ENCODE measurements at places on chromosomes 4 and X.

GRCh38 chr4:129344058-129344457 lies 248.1 kb downstream of the C4orf33 start:
- DNase-seq: peak; percentile 66

DNA sequence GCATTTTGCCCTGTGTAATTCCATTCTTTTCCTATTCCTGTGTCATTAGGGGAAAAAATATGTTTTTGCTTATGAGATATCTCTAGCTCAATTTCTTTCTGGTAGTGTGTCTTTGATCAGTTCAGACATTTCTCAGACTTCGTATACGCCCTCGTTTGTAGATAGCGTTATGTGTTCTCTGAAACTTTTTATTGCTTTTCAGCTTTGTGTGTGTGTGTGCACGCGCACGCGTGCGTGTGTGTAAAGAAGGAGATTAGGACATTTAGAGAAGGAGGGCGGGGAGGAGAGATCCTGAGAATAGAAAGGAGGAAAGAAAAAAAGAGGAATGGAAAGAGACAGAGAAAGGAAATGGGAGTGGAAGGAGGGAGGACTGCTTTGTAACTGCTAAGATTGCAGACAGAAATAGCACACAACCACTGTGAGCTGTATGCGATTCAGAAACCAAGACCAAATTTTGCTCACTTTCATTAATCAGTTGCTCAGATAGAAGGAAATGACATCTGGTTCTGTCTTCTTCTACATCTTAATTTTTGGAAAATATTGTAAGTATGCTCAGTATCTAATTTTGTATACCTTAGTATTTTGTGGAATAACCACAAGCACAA lies at the start of gene RXFP1:
Gene RXFP1 (plus strand): TSS at position 399 of the 605 bp plus-strand sequence. CDS start 95 bp downstream, at position 494.
- DNase-seq: peak; percentile 4

DNA sequence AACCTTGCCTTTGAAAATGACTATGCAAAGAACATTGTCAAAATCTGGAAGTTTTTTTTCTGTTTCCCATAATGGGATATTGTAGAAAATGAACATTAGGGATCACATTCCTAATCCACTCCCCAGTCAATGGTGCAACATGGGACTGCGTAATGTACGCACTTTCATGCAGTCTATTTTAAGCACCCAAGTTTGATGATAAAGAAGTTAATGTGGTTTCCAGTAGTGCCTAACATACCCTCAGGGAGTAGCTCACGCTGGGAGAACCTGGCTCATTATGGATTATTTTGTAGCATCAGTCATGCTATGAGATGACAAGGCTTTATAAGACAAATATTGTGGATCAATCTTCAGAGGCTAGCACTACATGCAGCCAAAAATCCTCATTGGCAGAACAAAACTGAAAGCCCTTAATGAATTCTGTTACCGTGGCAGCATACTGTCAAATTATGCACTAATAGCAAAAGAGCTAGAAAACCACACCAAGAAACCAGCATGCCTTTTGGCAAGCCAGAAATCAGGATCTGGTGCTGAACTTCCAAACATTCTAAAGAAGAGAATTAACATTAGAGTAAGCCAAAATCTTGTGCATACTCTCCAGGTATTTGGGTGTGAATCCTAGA lies 1392.8 kb upstream of the TENM3 start:
- DNase-seq: no peak

- DNase-seq: peak; percentile 36
Observed at GRCh38 chr4:77697860-77698590, 92.4 kb downstream of the CXCL13 start.

DNA sequence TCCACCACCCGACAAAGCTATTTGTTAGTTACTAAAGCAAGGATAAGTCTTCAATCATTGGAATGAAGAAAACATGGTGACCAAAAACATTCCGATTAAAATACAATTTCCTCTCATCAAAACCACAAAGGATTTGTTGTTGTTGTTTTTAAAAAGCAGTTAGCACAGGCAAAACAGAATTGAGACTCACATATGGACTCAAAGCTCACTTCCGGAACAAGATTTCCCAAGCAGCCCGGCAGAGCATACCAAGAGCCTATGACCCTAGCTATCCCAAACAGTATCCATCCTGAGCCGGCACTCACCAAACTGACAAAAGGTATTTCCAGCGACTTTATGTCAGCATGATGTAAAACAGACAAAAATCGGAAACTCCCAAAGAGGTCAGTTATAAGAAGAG lies 39.9 kb downstream of the ADGRA3 start:
- DNase-seq: no peak

DNA sequence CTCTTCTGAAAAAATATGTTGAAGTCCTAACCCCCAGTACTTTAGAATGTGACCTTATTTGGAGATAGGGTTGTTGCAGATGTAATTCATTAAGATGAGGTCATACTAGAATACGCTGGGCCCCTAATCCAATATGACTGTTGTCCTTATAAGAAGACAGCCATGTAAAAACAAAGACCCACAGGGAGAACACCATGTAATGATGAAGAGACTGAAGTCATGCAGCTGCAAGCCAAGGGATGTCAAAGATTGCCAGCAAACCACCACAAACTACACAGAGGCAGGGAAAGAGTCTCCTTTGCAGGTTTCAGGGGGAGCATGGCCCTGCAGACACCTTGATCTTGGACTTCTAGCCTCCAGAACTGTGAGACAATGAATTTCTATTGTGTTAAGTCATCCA lies 37.4 kb downstream of the CXorf58 start:
- DNase-seq: no peak

GRCh38 chrX:37883196-37883595 lies 35.8 kb upstream of the DYNLT3 start:
- DNase-seq: no peak

GRCh38 chrX:112012360-112012759 lies 70.2 kb downstream of the TRPC5 start:
- DNase-seq: no peak

GRCh38 chr4:122705009-122705408 lies 27.5 kb upstream of the BBS12 start:
- no peak for DNase-seq

GRCh38 chr4:97123573-97123972 lies 1019.7 kb downstream of the STPG2 start:
- no peak for DNase-seq

DNA sequence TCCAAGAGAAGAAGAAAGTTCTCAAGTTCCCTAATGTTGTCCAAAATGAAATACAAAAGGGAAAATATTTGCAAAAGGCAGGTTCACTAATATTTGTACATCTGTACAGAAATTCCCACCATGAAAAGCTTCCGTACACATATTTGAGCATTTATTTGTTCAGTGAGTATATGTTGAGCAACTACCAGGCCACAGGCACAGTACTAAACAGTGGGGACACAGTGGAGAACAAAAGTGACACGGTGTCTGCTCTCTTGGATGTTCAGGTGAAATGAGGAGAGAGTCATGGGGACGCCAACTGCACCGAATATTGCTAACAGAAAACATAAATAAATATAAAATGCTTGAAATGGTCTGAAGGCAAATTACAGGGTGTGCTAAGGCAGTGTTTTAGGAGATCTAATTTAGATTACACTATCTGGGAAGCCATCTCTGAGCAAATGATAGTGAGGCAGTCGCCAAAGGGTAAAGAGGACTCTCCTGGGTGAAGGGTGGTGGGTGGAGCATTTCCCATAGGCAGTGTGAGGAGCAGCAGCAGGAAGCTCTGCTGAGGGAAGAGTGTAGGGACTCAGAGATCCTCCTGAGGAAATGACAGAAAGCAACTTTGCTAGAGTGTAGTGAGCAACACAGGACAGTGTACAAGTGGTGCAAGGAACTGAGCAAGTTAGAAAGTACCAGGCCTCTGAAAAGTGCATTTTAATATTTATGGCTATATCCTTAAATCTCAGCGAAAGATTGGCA lies 375.2 kb downstream of the GALNTL6 start:
- DNase-seq: no peak

DNA sequence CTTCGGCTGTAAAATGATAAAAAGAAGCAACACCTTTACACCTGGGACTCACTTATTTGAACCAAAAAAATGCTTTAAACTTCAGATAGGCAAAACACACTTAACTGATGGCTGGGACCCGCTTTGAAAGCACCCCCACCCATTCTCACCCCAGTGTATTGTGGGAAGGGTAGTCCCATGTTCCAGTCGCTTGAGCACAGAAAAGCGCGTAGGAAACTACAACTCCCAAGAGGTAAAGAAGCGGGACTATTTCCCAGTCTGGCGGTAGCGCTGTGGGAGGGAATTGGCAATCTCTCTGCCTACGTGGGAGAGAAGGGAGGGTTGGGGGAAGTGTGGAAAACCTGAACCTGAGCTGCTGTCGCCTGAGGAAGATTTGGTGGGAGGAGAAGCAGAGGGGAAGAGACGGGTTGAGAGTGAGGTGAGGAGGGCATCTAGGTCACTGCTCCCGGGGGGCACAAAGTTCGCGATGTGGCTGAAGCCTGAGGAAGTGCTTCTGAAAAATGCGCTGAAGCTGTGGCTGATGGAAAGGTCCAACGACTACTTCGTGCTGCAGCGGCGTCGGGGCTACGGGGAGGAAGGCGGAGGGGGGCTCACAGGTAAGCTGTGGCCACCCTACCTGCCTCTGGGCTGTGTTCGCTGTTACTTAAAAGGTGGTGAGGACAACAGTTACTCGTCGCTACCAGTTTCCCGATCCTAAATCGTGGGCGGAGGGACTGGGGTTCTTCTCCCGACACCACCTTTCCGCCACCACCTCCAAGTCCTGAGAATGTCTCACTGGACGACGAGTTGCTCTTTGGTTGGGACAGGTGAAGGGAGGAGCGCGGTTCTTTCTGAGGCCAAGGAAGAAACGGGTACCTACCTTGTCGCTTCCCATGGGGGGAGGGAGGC lies at the start of gene TBC1D8B:
Gene TBC1D8B (plus strand): TSS at position 286 of the 888 bp plus-strand sequence. CDS start 181 bp downstream, at position 467.
- peak; percentile 91 for DNase-seq

- no peak for DNase-seq
Observed at GRCh38 chrX:46485897-46486296, 59.3 kb downstream of the ZNF674 start.

Data from muscle of arm (tissue), 14 donors.